Pancreas (tissue), 10 donors: ENCODE measurements at places on chromosomes 2 and 18.

DNA sequence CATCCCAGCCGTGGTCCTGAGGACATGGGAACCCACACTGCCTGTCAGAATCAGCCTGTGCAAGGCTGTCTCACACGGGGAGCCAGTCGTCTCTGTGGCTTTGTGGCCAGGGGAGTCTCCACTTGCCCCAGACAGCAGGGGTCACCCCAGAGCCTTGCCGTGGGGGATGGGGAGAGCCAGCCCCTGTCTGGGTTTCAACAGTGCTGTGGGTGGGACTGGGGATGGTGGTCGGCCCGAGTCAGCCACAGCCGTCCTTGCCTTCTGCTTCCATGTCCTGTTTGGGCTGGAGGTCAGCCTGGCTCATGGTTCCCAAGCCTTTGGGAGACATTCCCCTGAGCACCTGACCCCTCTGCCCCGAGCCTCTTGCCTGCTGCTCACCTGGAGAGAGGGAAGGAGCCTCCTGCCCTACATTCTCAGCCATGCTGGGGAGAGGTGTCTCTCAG is 19.6 kb downstream of the GPR35 start:
- DNase-seq: peak; percentile 27

GRCh38 chr2:65081232-65081685 is 25.0 kb downstream of the CEP68 start:
- DNase-seq: no peak

GRCh38 chr2:105401867-105402266 is 3.0 kb upstream of the FHL2 start:
- DNase-seq: no peak

DNA sequence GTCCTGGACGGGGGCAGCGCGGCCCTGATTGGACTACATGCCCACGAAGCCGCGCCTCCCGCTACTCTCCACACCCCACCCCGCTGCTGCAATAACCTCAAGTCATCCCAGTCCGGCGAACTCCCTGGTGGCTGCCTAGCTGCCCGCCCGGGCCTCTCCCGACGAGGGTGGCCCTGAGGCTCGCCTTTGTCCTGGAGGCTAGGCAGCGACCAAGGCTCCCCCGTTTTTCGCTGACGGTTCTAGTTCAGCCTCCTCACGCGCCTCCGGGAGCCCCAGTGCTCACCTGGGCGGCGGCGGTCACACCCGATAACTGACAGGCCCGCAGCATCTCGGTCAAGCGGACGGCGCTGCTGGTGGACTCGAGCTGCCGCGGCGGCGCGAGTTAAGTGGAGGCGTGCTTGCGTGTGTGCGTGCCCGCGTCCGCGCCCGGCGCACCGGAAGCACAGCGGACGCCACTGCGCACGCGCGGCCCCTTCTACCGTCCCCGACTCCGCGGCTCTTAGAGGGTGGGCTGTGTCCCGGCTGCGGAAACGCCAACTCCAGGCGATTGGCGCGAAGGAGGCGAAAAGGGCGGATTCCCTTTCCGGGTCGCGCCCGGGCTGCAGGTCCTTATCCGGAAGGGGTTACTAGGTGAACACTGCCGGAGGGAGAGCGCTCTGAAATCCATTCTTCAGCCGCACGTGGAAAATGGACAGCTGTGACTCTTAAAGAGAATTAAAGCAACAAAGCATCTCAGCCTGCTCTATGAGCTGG is at the start of gene IMMT:
IMMT (minus strand) TSS at position 408 of the 753 bp plus-strand sequence; CDS start at position 328, 80 bp downstream.
- peak; percentile 99 for DNase-seq

DNA sequence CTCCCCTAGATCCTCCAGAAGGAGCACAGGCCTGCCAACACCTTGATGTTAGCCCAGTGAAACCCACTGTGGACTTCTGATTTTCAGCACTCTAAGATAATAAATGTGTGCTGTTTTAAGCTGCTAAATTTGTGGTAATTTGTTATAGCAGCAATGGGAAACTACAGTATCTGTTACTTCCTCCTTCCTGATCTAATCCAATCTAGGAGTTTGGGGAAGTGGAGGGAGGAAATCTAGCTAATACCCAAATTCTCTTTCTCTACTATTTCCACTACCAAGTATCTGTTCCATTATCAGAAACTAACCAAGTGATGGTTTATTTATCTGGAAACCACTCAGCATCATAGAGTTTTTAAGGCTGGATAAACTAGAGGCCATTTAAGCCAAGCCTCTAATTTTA is 64.9 kb downstream of the AFF3 start:
- no peak for DNase-seq

- DNase-seq: no peak
Observed at GRCh38 chr18:61851940-61852451, 40.8 kb downstream of the RNF152 start.

- no peak for DNase-seq
Observed at GRCh38 chr2:199261936-199262335, 195.8 kb downstream of the SATB2 start.
